Germinal center (tissue), 1 donor: ENCODE measurements at places on chromosomes 11 and 22.

DNA sequence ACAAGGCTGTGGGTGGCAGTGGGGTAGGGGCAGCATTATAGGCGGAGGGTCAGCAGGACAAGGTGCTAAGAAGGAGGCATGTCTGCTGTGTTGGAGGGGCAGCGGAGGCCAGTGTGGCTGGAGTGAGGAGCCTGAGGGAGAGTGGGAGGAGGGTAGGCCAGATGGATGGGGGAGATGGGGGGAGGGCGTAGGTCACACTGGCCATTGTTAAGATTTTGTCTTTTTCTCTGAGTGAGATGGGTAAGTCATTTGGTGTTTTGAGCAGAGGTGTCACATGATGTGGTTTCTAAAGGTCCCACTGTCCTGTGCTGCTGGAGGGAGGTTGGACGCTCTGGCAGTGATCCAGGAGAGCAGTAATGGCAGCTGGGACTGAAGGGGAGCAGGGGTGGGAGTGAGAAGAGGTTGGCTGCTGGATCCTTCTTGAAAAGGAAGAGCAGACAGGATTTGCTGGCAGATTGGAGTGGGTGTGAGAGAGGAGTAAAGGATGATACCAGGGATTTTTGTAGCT lies 9.8 kb downstream of the PPP6R3 start:
- DNase-seq: no peak

DNA sequence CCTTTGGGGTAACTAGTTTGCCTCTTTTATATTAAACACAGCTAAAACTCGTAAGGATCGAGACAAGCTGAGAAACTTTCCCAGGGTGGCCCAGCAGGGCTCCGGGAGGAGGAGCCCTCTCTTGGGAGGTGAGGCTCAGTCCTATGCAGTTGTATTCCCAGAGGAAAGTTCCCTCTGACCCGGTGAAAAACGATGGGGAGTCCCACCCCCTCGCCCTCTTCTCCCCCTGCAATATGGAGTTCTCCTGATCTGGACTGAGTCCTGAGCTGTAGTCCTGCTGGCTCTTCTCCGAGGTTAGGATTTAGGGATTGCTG lies 1.3 kb downstream of the NTM start:
- no peak for DNase-seq

DNA sequence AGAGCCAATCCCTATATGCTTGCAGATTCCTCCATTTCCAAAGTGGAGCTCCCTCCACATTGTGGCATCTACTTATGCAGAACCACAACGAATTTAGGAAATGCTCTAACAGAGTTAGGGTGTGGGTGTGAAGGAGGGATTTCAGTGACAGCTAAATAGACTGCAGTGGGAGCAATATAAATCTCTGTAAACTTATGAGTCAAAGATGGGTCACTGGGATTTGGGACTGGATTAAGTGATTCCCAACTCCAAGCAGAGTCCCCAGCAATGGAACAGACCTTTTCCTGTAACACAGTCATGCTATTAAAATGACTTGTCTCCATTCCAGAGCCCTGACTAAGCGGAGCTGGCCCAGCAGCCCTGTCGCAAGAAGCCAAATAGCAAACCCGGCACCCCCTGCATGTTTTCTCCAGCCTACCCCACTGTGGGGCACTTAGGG lies 36.6 kb downstream of the RPL27A start:
- no peak for DNase-seq

- no peak for DNase-seq
Measured at GRCh38 chr11:14417617-14418374, 58.8 kb upstream of the RRAS2 start.

DNA sequence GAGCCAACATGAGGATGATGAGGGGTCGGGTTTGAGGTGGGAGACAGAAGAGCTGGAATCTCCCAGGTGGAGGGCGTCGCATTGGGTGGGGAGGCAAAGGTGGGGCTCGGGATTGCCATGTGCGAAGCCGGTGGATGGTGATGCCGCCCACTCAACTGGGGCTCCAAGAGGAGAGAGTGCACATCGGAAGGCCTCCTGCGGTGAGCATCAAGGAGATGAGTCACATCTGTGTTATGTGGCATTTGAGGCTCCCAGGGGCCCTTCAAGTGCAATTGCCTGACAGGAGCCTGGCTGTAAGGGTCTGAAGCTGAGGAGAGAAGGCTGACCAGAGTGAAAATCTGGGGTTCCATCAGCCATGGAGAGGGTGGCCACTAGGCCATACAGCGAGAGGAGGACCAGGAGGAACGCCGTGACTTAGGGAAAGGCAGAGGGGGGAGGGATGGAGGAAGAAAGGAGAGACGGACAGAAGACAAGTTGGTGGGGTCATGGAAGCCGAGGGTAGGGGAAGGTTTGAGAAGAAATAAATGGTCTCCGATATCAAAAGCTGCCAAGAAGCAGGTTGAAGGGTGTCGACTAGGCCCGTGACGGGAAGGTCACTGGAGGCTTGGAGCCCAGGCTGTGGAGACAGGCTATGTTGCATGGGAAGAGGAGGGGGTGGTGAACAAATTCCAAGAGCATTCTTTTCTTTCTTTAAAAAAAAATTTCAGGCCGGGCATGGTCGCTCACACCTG lies 21.3 kb downstream of the RASD2 start:
- DNase-seq: no peak

- no peak for DNase-seq
Measured at GRCh38 chr11:76459299-76459698, 14.5 kb downstream of the EMSY start.
